Cortex of kidney (tissue), 1 donor: ENCODE measurements at places on chromosomes 12 and 14.

GRCh38 chr12:41794336-41794735 lies 350.3 kb downstream of the GXYLT1 start:
- no peak for DNase-seq

- DNase-seq: no peak
These were observed 54.6 kb downstream of the NCOR2 start for GRCh38 chr12:124512667-124513296.

GRCh38 chr12:107080299-107080698 lies 13.1 kb downstream of the CRY1 start:
- no peak for DNase-seq

DNA sequence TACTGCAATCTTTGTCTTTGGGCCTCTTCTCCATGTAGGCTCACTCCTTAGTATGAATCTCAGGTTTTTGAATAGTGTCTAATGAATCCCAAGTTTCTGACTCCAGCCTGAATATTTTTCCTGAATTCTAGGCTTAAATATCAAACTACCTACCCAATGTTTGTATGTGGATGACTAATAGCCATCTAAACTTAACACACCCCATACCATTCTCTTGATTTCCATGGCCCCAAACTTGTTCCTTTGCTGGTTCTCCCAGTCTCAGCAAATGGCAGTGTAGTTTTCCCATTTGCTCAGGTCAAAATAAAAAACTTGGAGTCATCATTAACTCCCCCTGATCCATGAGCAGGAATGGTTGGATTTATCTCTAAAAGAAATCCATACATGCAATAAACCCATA lies 18.8 kb upstream of the SDR39U1 start:
- no peak for DNase-seq

DNA sequence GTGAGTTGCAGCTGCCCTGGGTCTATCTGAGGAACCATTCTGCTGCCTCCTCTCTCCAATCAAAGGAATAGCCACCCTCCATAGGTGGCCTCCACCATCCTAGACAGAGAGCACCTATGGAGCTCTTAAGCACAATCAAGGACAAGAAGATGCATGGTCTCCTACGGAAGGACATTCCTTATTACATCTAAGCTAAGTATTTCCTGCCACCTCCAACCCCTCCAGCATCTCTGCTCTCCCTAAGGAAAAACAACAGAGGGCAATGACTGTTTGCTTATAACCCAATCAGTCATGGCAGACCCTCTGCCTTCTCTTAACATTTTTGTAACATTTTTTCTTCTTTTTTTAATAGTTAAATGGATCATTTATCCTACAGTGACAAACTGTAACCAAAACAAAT lies 14.8 kb upstream of the OR6J1 start:
- DNase-seq: no peak

DNA sequence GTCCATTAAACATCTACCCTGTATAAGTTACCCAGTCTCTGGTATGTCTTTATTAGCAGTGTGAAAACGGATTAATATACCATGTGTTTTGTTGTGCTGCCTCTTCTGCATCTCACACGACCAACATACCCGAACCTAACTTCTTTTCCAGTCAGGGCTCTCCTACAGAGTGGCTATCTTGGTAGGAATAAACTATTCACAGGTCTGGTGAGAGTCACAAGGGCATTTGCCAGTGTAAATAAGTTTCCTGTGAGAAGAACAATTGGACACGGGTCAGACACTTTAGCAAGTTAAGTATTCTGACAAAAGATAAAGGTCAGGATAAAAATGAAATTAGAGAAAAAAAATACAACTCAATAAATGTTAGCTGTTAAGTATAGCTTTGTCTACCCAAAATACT lies 60.9 kb downstream of the MYF5 start:
- no peak for DNase-seq

GRCh38 chr12:4274396-4275015 lies 944 bp downstream of the CCND2 start:
- DNase-seq: no peak

DNA sequence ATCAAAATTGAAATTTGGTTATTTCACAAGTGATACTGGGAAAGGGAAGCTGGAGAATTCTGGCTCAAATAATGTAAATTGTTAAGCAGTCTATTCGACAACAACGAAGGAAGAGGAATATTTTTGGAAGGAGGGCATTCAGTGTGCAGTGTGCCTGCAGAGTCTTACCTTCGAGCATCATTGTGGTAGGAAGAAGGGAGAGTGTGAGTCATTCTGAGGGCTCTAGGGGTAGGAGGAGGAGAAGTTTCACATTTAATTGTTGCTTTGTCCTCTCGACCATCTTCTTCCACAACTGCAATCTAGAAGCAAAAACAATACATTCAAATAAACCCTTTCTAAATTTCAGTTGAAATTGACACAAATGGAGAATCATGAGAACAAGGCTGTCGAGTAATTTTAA lies 263.0 kb downstream of the ACSS3 start:
- DNase-seq: no peak

DNA sequence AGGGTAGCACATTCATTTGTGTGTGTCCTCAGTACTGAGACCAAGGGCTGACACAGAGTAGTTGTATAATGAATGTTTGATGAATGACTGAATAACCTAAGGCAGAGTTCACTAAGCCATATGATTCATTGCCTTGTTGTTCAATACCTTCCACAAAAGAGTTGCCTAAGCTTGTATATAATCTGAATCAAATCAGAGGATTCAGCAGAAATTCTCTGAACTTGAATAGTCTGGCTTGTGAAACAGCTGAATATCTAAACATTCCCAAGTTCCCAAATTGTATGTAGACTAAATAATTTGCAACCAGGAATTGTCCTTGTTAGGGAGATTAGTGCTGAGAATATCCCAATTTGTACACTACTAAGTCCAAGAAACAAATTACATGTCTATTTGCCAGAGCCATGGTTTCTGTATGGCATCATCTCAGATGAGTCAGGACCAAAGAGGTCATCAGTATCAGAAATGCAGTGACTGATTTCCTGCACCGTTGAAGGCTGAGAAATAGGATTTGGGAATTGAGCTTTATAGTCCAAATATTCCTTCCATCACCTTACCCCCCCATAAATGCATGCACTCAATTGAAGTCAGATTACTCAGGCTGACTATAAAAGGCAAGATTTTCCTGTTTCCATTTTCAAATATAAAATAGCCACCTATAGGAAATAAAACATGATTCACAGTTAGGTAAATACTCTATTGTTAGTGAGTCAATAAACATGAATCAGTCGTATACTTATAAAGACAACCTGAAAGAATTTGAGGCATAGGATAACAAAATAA lies 168.7 kb downstream of the PHLDA1 start:
- DNase-seq: no peak

GRCh38 chr12:52042706-52043385 lies 8.4 kb upstream of the NR4A1 start:
- no peak for DNase-seq
